ENCODE measurements at places on chromosomes 11 and 22. TPM values are rescaled to one million over a fixed set of nuclear protein-coding genes. Genes with fewer than 3 reads are reported as not detected.

MMP7 gene
- total RNA-seq = not detected

ALDH3B1 gene
- total RNA-seq = 11.2 TPM

LRRC74B gene
- total RNA-seq = not detected

C22orf42 gene
- total RNA-seq = not detected

SHANK2 gene
- total RNA-seq = 0.51 TPM

FRMD8 gene
- 20.7 TPM for total RNA-seq

HBG2 gene
- total RNA-seq = not detected

CHRNA10 gene
- 0.52 TPM for total RNA-seq

AQP11 gene
- 0.14 TPM for total RNA-seq

OR4C11 gene
- not detected for total RNA-seq

NOX4 gene
- 29.6 TPM for total RNA-seq

MUC5AC gene
- total RNA-seq = not detected

CHADL gene
- total RNA-seq = 1.8 TPM

MOV10L1 gene
- total RNA-seq = 0.43 TPM

OTOG gene
- not detected for total RNA-seq

OR4A16 gene
- not detected for total RNA-seq

TP53AIP1 gene
- not detected for total RNA-seq

FGF3 gene
- total RNA-seq = not detected

CABP7 gene
- not detected for total RNA-seq

VSTM5 gene
- total RNA-seq = 0.10 TPM

SRPRA gene
- total RNA-seq = 79.7 TPM

EPS8L2 gene
- 23.8 TPM for total RNA-seq

SPTBN2 gene
- total RNA-seq = 4.2 TPM

Measured in posterior vena cava (tissue), 2 donors.